ENCODE measurements at places on chromosomes 5 and 9.

DNA sequence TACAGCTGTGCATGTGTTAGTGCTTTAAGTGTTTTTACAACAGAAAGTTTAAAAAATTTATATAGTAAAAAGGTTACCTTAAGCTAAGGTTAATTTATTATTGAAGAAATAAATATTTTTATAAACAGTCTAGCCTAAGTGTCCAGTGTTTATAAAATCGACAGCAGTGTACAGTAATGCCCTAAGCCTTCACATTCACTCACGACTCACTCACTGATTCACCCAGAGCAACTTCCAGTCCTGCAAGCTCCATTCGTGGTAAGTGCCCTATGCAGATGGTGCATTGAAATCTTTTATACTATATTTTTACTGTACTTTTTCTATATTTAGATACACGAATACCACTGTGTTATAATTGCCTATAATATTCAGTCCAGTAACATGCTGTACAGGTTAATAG lies 159.1 kb downstream of the ROR2 start:
- no peak for DNase-seq

DNA sequence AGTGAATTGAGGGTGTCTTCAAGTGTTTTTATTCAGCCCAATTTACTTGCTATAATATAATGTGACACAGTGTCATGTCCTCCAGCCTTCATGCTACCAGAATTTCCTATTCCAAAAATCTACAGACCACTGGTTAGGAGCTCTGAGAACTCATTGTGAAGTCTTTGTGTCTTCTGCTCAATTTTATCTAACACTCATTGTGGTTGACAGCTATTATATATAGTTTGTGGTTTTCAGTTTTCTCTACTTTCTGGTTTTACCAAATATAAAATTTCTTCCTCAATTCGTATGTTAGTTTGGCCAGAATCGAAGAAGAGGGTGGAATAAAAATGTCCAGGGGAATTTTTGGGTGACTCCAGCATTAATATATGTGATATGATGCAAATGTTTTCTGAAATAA lies 509.3 kb upstream of the NUDT12 start:
- no peak for DNase-seq

DNA sequence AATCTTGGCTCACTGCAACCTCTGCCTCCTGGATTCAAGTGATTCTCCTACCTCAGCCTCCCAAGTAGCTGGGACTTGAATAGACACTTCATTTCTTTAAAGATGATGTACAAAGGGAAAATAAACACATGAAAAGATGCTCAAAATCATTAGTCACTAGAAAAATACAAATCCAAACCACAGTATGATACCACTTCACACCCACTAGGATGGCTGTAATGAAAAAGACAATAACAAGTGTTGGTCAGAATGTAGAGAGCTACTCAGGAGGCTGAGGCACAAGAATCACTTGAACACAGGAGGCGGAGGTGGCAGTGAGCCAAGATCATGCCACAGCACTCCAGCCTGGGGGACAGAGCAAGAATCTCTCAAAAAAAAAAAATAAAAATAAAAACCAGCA lies 13.0 kb downstream of the F2RL2 start:
- DNase-seq: no peak

GRCh38 chr9:127549218-127549617 lies 62.9 kb upstream of the STXBP1 start:
- no peak for DNase-seq

- DNase-seq: peak; percentile 55
Observed at GRCh38 chr5:151924564-151925301, at the start of gene GLRA1. Gene GLRA1, minus strand, starts transcription at chr5:151924851. Its CDS starts 302 bp downstream, at chr5:151924549.

GRCh38 chr9:3511551-3511950 lies 14.2 kb downstream of the RFX3 start:
- no peak for DNase-seq

DNA sequence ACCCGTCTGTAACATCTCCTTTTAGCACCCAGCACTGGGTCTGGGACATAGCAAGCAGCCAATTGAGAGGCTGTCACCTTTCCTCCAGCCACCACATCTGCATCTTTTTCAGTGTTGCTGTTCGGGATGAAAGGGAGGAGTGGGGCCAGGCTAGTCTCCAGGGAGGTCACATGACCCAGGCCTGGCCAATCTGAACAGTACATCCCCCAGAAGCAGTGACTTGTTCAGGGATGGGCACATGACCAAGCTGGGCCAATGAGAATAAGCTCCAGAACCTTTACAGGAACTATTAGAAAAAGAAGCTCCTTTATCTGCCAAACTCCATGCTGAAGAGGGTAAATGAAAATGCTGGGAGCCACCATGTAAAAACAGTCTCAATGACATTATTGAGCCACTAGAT lies 359.0 kb downstream of the SLIT3 start:
- DNase-seq: no peak

GRCh38 chr9:78325846-78326360 lies 29.0 kb downstream of the PSAT1 start:
- DNase-seq: no peak

- DNase-seq: no peak
Observed at GRCh38 chr9:70438341-70438928, 24.0 kb upstream of the KLF9 start.

GRCh38 chr5:74643111-74643562 lies 2.6 kb upstream of the ENC1 start:
- DNase-seq: no peak

GRCh38 chr9:71333321-71333720 lies 211.9 kb upstream of the TRPM3 start:
- no peak for DNase-seq

DNA sequence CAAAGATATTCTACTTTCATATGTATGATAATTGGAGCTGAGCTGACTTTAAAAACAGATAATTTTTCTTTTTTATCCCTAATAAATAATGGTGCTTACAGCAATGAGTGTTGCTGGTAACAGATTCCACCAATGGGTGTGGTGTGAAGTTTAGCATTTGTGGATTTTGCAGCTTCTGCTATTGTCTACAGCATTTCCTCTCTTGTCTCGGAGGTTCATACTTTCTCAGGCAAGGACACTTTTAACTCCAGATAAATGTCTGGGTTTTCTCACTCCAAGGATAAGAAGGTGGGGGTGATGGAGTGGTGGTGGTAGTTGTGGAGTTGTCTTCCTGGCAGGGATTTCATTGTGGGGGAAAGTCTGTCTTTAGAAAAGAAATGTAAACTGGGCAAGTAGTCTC lies 120.0 kb upstream of the CDKN2B start:
- no peak for DNase-seq

DNA sequence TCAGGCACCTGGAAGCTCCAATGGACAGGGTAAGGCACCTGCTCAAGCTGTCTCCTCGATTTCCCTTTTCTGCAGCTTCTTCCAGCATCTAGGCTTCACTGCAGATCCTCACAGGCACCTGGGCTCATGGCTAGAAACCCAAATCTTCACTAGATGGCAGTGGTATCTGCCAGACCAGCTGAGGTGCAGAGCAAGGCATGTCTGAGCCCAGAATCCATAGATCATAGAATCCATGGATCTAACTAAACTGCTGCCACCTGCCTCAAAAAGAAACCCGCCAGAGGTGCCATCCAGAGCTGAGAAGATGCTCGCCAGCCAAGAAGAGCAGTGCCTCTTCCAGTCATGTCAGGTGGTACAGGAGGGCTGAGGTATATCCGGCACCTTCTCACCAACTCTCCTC lies 6.9 kb downstream of the SHC3 start:
- DNase-seq: no peak

GRCh38 chr5:151742870-151743294 lies 15.5 kb downstream of the ATOX1 start:
- DNase-seq: no peak

DNA sequence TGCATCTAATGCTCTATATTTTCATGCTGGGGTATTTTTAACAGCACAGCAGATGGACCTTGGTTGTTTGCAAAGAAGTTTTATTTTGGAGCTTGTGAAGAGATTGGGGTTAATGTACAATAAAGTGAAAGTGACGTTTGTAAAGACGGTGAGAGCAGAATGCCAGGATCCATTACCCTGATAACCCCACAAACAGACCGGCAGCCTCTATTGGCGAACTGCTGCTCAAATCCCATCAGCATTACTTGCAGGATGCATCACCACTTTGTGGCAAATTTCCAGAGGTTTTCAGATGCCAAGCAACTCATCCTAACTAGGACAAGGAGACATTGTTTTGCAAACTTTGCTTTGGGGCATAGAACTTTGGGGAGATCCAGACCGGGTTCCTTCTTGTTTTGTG lies 383.3 kb upstream of the ZNF462 start:
- DNase-seq: no peak

GRCh38 chr5:40826489-40827187 lies 8.4 kb downstream of the RPL37 start:
- DNase-seq: no peak

- no peak for DNase-seq
Observed at GRCh38 chr9:91896513-91897121, 53.4 kb downstream of the ROR2 start.

DNA sequence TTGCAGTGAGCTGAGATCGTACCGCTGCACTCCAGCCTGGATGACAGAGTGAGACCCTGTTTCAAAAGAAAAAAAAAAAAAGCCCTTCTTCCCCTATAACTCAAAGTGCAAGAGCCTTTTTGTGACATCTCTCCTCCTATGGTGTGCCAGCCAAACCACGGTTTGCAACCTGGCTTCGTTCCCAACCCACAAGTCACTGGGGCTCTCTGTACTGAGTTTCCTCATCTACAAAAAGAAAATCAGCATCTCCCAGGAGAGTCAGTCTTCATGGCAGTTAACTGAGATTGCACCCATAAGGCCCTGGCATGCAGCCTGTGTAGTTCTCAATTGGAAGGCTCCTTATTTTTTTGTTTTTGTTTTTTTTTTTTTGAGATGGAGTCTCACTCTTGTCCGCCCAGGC lies 14.8 kb downstream of the ODF2 start:
- no peak for DNase-seq

DNA sequence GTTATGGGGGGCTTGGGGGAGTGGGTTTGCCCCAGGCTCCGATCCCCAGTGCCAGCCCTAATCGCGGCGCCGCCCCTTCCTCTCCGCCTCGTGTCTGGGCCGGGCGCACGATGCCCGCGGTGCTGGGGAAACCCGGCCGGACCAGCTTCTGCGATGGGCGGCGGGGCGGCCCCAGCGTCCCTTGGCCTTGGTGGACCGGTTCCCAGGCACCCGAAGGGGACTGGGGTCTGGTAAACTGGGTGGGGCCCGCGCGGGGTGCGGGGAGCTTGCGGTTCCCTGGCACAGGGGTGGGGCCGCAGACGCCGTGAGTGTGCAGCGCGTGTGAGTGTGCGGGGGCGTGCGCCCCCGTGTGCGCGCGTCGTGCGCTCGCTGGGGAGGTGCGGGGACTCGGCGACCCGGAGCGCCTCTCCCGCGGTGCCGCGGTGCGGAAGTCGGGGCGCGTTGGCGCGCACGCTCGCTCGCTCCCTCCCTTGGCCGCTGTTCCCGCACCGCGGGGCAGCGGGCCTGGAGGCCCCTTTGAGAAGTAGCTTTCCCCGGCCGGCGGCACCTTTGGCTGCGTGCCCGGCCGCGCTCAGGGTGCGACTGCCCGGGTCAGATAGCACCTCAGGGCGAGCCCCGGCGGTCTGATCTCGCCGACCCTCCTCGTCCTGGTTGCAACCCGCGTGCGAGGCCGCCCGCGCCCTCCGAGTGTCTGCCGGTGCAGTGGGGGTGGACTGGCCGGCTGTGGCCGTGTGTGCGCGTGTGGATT lies 568 bp downstream of the MACIR start:
- DNase-seq: peak; percentile 42

DNA sequence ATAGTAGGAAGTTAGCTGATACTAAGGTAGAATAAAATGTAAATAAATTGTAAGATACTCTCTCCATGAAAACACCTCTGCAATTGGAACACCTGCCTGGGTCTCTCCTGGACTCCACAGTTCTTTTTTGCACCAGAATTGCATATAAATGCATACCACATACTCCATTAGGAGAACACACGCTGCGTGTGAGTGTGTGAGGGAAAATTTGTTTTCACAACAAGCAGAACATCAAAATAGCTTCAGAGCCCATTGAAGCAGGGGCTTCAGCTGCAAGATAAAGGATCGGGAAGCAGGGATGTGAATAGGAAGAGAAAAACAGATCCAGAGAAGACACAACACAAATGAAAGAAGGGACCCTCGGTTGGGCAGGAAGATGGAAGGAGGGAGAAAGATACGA lies 389.8 kb upstream of the BRINP1 start:
- no peak for DNase-seq

DNA sequence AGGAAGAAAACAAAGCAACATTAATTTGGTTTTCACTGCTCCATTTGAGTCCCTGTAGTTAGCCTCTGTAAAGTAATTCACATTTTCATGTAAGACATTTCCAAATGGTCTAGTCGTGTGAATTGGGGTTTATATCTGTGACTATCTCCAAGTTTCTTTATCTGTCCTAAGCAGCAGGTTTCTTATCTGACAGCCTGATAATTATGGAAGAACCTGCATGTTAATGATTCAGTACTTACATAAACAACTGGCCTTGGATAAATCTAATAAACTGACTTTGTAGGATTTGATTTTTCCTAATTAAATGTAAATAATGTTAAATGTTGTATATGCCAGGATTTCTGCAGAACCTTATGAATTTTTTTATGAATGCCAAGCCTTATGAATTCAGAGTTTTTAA lies 964.9 kb downstream of the NR2F1-AS1 start:
- no peak for DNase-seq

- DNase-seq: no peak
Observed at GRCh38 chr9:111163716-111164389, 125.6 kb upstream of the LPAR1 start.

- no peak for DNase-seq
Observed at GRCh38 chr5:16902846-16903245, 33.2 kb downstream of the MYO10 start.

DNA sequence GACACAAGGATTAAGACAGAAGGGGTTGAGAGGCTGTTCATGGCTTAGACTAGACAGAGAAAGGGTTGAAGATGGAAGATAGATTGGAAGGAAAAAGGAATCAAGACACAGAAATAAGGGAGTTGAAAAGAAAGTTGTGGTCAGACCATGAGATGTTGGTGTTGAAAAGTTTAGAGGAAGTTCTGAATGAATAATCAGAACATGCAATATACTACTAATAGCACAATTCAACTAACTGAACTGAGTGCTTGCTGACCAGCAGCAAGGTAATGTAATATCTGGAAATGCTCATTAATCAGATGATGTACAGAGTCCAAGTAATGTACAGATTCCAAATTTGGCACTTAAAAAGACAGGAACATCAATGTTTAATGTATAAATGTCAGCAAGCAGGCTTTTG lies 10.6 kb upstream of the NNT start:
- DNase-seq: no peak

DNA sequence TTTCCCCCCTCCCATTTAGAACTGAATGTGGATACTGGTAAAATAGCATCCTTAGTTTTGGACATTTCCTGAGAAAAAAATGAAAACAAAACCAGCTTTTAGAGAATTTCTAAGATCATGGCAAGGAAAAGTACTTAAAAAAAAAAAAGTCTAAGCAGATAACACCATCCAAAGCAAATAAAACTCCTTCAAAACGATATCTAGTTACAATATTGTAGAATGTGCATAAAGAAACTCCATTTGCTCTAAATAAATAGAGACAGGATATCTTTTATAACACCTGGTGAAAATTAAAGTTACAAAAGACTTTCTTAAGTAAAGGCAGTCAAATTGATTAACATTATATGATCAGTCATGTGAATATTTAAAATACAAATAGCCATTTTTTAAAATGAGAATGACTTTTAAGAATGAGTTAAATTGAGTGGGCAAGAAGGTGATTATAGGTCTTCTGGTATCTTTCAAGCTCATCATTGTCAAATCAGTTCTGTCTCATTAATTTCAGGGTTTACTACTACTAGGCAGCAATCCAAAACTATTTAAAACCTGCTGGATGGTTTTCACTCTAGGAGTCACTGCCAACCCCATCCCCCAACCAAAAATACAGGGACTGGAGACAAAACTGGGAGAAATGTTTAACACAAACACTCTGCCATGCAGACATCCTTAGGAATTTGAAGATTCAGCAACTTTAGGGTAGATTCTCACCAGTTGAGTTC lies 382.6 kb downstream of the ADGRV1 start:
- DNase-seq: no peak

- DNase-seq: no peak
Observed at GRCh38 chr9:79610019-79610631, 38.4 kb downstream of the TLE4 start.

All from CD4-positive, alpha-beta T cell (primary cell).